ENCODE measurements at places on chromosomes 11 and 22. TPM values are rescaled to one million over a fixed set of nuclear protein-coding genes. Genes with fewer than 3 reads are reported as not detected.

FJX1 gene
- total RNA-seq: 8.4 TPM

OR52A1 gene
- total RNA-seq: 2.6 TPM

CEND1 gene
- total RNA-seq: 1.4 TPM

PLAAT4 gene
- total RNA-seq: not detected

OR5A1 gene
- total RNA-seq: 2.2 TPM

ZNF143 gene
- total RNA-seq: 41.4 TPM

OR5B12 gene
- 1.4 TPM for total RNA-seq

TNNT3 gene
- 89.1 TPM for total RNA-seq

TMPRSS5 gene
- total RNA-seq: not detected

Measured in umbilical cord (tissue), 2 donors.